Left ventricle myocardium superior (tissue), 1 donor: ENCODE measurements at places on chromosomes 4 and X. TPM values are rescaled to one million over a fixed set of nuclear protein-coding genes. Genes with fewer than 3 reads are reported as not detected.

CYLC1 gene
- total RNA-seq = not detected

NUDT6 gene
- 11.9 TPM for total RNA-seq

HSD17B13 gene
- 0.15 TPM for total RNA-seq

DCAF4L1 gene
- total RNA-seq = 0.32 TPM

ENPEP gene
- 2.7 TPM for total RNA-seq

MAGEA6 gene
- total RNA-seq = not detected

LIMCH1 gene
- total RNA-seq = 232 TPM

DNA sequence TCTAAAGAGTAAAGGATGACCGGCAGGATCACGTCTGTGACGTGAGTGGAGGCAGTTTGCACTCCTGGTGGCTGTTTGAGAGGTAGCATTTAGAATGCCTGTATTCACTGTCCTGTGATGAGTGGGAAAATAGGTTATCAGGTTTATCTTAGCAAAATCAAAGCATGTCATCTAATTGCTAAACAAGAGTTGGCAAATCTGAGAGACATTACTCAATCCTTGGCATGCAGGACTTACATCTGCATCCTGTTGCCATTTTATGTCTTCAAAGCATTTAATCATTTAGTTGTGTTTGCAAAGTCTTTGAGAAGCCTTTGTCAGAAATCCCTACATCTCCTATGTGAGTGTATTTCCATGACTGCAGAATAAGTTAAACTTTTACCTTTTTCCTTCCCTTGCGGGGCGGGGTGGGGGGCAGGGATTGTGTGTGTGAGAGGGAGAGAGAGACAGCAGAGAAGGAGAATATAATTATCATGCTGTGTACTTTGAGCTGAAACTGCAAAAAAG lies 41.4 kb upstream of the MSANTD1 start:
- DNase-seq = no peak

DNA sequence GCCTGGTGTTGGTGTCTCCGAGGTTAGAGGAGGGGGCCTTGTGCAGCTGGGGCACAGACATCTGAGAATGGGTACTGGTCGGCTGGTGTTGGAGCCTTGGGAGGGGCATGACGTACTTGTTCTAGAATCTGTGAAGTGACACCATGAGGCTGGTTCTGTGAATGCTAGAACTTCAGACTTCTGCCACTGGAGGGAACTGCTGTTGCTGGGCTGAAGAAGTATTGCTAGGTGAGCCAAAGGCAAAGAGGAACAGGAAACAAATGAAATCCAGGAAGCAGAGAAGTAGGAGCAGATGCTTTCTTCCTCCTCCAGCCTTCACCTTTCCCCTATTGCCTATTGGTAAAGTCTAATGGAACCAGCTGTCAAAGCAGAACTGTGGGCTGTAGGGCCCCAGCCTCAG lies 120.9 kb upstream of the DDIT4L start:
- no peak for DNase-seq

- no peak for DNase-seq
These were observed 90.7 kb downstream of the GPRIN3 start for GRCh38 chr4:89216866-89217265.

- no peak for DNase-seq
These were observed 87.1 kb upstream of the FAM9C start for GRCh38 chrX:13131396-13132137.

GRCh38 chr4:85932500-85933290 lies 427.2 kb downstream of the MAPK10 start:
- DNase-seq = no peak

- no peak for DNase-seq
These were observed 13.5 kb upstream of the PRSS48 start for GRCh38 chr4:151263455-151263854.

- no peak for DNase-seq
These were observed 83.2 kb upstream of the USP9X start for GRCh38 chrX:41002026-41002425.
